ENCODE measurements at places on chromosomes 16 and 17. TPM values are rescaled to one million over a fixed set of nuclear protein-coding genes. Genes with fewer than 3 reads are reported as not detected.

GRCh38 chr16:67456391-67457081 is 24.4 kb downstream of the ATP6V0D1 start:
- peak; percentile 84 for DNase-seq

MT4 gene
- polyA plus RNA-seq = not detected

GRCh38 chr16:88581033-88581432 is 10.8 kb downstream of the ZC3H18 start:
- no peak for DNase-seq

- DNase-seq = peak; percentile 78
These were observed 219.9 kb downstream of the ENGASE start for GRCh38 chr17:79294459-79295071.

DNA sequence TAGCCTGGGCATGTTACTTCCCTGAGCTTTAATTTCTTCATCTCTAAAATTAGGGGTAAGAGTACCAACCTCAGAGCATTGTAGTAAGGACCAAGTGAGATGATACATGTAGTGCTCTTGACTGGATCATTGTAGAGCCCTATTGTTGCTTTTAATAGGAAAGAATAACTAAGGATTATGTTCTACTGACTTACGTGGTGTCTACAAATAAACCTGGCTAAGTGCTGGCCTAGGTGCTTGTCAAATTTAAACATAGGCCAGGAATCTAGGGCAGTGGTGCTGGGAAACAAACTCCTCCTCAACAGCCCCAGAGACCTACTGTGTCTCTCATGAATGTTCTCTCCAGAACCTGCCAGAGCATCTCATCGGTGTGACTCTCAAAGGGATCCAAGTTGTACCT is 69.4 kb downstream of the ABCC12 start:
- DNase-seq = no peak

Data from psoas muscle (tissue), 8 donors.